ENCODE measurements at places on chromosomes 6 and 20. TPM values are rescaled to one million over a fixed set of nuclear protein-coding genes. Genes with fewer than 3 reads are reported as not detected.

Gene MLN
- not detected for total RNA-seq

Gene HAO1
- total RNA-seq, result not detected

Gene TUBB2B
- total RNA-seq, result 31.6 TPM

GRCh38 chr6:157491571-157492232 lies 110.7 kb downstream of the ZDHHC14 start:
- DNase-seq, result no peak

GRCh38 chr20:34264141-34264540 lies 22.9 kb downstream of the ASIP start:
- no peak for DNase-seq

DNA sequence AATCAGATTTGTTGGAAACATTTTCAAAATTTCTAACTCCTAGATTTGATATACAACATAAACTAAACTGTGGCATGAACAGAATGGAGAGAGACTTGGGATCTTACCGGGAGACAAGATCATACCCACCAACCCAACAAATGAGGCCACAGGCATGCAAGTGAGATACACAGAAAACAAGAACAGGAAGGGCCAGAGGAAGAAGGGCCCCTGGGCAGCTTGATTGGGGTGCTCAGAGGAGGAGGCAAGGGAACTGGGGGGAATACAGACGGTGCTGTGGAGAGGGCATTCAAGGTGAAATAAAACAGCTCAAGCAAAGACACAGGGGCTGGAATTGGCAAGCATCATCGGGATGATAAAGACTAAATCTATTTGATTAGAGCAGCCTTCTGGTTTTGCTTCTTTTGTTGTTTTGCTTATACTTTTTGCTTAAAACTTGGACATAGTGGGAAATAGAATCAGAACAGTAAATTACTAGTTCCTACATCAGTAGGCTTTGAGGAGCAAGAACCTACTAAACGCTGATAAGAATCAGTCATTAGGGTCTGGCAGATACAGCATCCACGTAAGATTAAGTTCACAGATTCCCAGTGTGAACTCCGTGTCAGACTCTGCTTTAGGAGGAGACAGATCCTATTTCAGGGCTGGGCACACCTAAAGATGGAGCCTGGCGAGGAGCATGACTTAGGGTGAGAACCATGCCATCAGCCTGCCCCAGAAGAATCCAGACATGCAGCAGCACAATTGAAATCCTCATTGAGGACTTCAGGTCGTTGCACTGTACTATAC lies 3.5 kb upstream of the RAMACL start:
- no peak for DNase-seq

GRCh38 chr6:47098570-47098993 lies 56.5 kb upstream of the ADGRF1 start:
- DNase-seq, result peak; percentile 9

- no peak for DNase-seq
Measured at GRCh38 chr6:14966096-14966905, 279.6 kb upstream of the JARID2 start.

DNA sequence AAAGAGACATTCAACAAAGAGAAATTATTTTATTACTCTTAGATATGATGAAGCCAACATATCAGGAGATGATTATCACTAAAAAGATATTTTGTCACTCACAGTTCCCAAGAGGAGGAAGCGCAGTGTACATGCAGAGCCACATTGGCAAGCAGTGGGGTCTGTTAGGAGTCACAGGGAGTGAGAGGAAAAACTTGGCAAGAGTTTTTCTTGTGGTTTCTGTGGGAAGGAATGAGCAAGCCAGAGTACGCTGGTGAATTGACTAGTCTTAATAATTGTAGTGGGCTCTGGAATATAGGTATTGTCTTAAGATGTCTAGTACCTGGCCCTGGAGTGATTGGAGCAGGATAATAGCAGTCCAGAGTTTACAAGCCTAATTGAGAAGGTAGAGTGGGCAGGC lies 1095.2 kb downstream of the GRIK2 start:
- DNase-seq, result no peak

DNA sequence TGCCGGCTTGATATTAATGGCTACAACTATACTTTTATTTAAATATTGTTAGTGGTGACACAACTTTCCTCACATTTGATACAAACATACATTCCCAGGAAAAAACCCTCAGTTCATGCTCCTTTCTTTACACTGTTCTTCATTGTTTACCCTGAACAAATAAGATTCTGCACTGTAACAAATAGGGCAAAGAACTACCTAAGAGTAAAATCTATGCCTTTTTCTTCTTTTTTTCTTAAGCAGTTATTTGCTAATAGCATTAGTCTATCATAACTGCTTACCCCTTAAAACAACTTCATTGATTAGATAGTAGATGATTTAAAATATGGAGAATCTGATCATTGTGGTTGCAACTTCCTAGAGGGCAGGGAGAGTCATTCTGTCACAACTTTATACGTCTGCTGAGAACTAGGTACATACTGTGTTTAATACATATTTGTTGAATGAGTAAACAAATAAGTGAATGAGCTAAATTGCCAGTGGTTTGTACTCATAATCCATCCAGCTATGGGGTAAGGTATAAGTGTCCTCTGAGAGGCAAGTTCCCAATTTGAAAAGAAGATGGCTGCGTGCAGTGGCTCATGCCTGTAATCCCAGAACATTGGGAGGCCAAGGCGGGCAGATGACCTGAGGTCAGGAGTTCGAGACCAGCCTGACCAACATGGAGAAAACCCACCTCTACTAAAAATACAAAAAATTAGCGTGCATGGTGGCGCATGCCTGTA lies 161.0 kb downstream of the CDK19 start:
- no peak for DNase-seq
